ENCODE measurements at places on chromosomes 1 and 21.

- DNase-seq: no peak
Measured at GRCh38 chr1:27400963-27401341, 8.5 kb downstream of the GPR3 start.

DNA sequence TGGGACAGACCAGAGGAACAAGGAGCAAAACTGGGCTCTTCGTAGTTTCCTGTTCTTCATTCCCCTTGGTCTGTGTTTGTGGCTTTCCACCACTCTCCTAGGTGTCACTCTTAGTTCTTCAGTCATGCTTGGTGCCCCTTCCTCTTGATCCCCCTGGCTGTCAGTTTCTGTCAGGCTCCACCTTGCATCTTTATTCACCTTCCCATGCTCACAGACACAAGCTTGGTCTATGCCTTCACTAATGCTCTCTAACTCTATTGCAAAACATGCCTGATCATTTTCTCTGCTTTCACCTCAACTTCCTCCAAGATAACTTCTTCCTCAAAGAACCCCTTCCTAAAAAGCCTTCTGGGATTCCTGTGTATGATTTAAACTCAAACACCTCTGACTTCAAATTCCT is 122.9 kb downstream of the GLUL start:
- no peak for DNase-seq

GRCh38 chr1:69029649-69030048 is 532.8 kb upstream of the DEPDC1 start:
- DNase-seq: no peak

GRCh38 chr1:43439781-43440180 is 13.9 kb downstream of the HYI start:
- no peak for DNase-seq

DNA sequence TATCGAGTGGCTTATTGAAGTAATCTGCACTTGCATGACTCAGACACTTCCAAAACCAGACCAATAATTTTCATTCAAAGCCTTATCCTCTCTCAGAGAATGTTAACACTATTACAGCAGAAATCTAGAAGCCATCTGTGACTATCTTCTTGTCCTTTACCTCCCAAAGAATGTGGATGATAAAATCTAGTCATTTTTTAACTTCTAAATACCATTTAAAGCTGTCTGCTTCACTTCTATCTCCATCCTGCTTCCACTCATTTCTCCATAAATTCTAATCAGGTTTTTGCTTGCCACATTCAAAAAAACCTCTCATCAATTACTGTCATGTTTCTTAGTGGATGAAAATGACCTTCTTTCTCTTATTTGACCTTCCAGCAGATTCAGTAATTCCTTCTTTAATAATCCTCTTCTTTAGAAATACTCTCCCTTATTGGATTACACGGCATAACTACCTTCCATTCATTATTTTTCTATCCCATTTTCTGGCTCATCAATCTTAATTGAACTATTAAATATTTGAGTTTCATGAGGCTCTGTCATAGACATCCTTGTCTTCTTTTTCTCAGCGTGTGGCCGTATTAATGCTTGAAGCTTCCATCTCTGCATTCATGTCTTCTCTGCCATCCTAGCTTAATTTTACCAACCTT is 1999.4 kb downstream of the MRPL39 start:
- DNase-seq: no peak

DNA sequence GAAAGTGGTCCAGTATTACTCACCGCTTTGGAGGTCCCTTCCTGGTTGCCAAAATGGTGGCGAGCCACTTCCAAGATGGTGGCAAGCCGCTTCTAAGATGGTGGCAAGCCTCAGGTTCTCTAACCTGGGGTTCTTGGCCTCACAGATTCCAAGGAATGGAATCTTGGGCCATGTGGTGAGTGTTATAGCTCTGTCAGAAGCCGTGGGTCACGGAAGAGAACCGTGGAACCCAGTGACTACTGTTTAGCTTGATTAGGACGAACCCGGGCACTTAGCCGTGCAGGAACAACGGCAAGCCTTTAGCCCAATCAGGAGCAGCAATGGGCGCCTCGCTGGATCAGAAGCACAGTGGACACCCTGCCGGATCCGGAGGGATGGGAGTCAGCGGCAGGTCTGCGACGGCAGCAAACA is 356.2 kb upstream of the TMPRSS15 start:
- DNase-seq: no peak

All from hematopoietic multipotent progenitor cell treated with erythropoietin and hydrocortisone succinate and interleukin-3 and kit ligand, for 15 days (in vitro differentiated cells).